ENCODE measurements at places on chromosomes 3 and 15.

DNA sequence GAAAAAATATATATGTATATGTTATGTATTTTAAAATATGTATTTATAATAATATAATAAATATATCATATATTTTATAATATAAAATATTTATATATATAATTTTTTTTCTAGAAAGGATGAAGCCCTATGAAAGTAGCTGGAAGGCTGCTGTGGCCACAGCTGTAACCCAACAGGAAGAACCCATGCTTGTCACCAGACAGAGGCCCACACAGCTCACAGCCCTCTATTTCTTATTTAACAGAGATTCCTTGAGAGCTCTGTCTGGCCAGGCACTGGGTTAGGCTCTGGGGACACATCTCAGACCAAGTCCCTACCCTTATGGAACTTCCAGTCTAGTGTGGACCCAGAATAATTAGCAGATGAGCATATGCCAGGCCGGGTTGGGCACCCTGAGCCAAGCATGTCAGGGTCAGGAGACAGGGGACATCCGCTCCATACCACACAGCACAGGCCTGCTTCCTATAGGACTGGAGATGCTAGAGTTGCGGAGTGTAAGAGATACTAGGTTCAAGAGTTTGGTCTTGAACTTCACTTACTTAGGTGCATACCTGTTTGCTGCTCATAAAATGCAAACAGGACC, 20.5 kb downstream of the MGLL start:
- DNase-seq: no peak

DNA sequence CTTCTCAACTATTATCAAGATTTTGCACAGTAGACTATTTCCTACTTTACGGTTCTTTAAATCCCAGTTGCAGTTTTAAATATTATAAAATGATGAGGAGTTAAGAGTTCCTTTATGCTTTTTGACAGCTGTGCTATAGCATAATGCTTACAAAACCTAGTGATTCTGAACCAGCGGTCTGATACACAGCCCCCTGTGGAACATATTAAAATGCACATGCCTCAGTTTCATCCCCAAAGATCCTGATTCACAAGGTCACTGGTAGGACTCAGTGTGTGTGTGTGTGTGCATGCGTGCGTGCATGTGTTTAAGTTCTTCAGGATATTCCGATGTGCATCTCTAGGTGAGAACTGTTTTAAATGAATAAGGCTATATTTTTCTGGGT, 330.1 kb upstream of the TPM1 start:
- no peak for DNase-seq

GRCh38 chr15:67006083-67007065, 59.0 kb upstream of the SMAD3 start:
- no peak for DNase-seq

DNA sequence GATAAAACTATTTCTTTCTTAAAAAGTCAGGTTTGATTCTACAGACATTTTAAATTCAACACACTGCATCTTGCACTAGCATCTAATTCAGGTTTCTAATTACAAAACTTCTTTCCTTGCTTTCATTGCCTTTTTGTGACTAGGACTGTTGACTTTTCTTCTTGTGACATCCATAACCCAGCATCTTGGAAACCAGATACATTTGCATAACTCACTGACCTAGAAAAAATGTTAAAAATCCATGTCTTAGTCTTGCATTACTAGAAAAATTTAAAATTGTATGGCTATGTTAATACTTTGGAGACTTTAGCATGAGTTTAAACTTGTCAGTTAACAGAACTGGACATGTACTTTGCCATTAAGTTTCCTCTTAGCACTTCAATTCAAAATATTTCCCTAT, 72.7 kb downstream of the DTWD1 start:
- DNase-seq: no peak

- DNase-seq: no peak
Measured at GRCh38 chr3:8341821-8342247, 159.8 kb upstream of the LMCD1 start.

GRCh38 chr3:108673988-108674661, 83.1 kb downstream of the RETNLB start:
- no peak for DNase-seq
